ENCODE measurements at places on chromosomes 5 and 9. TPM values are rescaled to one million over a fixed set of nuclear protein-coding genes. Genes with fewer than 3 reads are reported as not detected.

DNA sequence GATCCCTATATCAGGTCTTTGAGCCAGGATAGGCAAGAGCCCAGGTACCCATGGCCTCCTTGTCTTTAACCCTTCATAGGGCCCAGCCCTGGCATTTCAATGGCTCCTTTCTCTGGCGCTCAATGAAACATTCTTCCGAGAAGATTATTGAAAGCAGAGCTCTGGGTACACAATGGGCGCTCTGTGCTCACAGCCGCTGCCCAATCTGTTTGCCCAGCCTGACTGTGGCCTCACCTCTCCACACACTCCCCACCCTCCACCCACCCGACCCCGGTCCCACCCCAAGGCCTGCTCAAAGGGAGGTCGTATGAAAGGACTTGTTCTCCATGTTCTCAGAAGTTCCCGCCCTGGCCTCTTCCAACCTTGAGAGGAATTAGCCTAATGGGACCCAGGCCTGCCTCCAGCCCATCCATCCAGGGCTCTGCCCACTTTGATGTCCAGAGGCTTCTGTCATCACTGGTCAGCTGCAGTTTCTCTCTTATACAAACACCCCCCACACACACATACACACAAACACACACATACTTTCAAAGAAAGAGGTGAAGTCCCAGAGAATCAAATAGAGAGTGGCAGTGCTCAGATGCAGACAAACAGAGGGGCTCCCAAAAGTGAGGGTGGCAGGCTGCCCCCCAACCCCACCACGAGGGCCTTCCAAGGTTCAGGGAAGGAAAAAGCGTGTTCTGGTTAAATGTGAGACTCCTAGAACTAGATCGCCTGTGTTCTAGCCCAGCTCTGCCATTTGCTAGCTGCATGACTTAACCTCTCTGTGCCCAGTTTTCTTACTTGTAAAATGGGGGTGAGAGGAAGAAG lies 5.1 kb upstream of the ARSI start:
- no peaks in the 10 kb centered on the region for H3K36me3 ChIP-seq
- DNase-seq, result no peak
- no peak overlapping the region for H3K4me3 ChIP-seq
- H3K27me3 ChIP-seq, result no peaks in the 10 kb centered on the region
- H3K4me1 ChIP-seq, result peaks cover 25% of the 10 kb centered on the region

DNA sequence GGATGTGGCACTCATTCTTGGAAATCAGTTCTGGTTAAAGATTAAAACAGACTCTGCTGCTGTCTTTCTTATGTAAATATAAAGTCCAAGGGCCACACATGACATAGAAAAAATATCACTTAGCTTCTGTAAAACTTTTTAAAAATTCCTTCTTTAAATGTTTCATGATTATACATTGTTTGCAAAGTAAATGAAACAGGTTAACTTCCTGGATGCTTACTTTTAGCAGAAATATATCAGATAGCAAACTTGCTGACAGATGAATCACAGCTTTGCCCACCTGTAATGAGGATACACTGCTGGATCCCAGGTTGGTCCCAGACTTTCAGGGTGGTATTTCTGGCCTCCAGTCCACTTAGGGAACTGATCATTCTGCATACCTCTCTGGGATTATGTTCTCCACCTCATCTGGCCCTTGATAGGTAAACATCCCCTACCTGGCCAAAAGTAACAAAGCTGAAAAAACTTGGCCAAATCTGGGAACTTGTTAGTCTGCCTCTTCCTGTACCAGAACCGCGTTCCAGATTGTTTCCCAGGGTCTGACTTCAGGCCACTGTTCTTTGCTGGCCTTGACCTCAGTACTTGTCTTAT lies 340.5 kb downstream of the ADGRV1 start:
- H3K36me3 ChIP-seq, result no peaks in the 10 kb centered on the region
- no peak overlapping the region for H3K27ac ChIP-seq
- H3K4me1 ChIP-seq, result no peaks in the 10 kb centered on the region
- no peak overlapping the region for H3K4me3 ChIP-seq
- no peak for DNase-seq

GRCh38 chr9:93057703-93058354 lies 672 bp upstream of the SUSD3 start:
- no peak overlapping the region for H3K27ac ChIP-seq
- DNase-seq, result no peak
- H3K4me1 ChIP-seq, result peaks cover 2% of the 10 kb centered on the region
- peaks cover 20% of the 10 kb centered on the region for H3K27me3 ChIP-seq
- H3K36me3 ChIP-seq, result no peaks in the 10 kb centered on the region
- no peak overlapping the region for H3K4me3 ChIP-seq

- H3K27me3 ChIP-seq, result no peaks in the 10 kb centered on the region
- no peak overlapping the region for H3K27ac ChIP-seq
- H3K4me3 ChIP-seq, result no peak overlapping the region
- H3K36me3 ChIP-seq, result no peaks in the 10 kb centered on the region
- no peaks in the 10 kb centered on the region for H3K4me1 ChIP-seq
Observed at GRCh38 chr5:125207856-125208255, 461.4 kb upstream of the ZNF608 start.

GRCh38 chr9:27157736-27158135 lies 48.7 kb downstream of the TEK start:
- peaks cover 8% of the 10 kb centered on the region for H3K36me3 ChIP-seq
- H3K27ac ChIP-seq, result no peak overlapping the region
- H3K4me1 ChIP-seq, result peaks cover 4% of the 10 kb centered on the region
- H3K27me3 ChIP-seq, result no peaks in the 10 kb centered on the region
- H3K4me3 ChIP-seq, result no peak overlapping the region

- H3K4me1 ChIP-seq, result no peaks in the 10 kb centered on the region
- DNase-seq, result no peak
- no peaks in the 10 kb centered on the region for H3K27me3 ChIP-seq
- no peak overlapping the region for H3K4me3 ChIP-seq
Observed at GRCh38 chr9:123597876-123598556, 242.0 kb downstream of the CRB2 start.

DNA sequence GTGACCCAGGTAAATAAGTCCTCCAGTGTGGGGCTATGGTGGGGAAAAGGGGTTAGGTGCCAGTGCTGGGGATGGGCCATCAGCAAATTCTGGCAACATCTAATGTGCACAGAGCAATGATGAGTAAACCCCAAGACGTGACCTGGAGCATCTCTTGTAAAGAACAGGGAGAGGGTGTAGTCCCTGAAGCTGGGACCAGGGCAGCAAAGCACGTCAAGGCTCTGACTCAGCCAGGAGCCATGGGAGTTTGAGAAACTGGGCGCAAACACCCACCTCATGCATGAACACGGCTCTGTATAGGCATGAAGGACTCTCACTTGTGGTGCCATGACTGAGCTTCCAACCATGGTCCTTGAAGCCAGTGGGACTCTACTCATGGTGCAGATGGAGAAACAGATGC lies 51.8 kb downstream of the DUSP1 start:
- H3K27ac ChIP-seq, result no peak overlapping the region
- peaks cover 11% of the 10 kb centered on the region for H3K4me1 ChIP-seq
- no peak for DNase-seq
- no peak overlapping the region for H3K4me3 ChIP-seq

DNA sequence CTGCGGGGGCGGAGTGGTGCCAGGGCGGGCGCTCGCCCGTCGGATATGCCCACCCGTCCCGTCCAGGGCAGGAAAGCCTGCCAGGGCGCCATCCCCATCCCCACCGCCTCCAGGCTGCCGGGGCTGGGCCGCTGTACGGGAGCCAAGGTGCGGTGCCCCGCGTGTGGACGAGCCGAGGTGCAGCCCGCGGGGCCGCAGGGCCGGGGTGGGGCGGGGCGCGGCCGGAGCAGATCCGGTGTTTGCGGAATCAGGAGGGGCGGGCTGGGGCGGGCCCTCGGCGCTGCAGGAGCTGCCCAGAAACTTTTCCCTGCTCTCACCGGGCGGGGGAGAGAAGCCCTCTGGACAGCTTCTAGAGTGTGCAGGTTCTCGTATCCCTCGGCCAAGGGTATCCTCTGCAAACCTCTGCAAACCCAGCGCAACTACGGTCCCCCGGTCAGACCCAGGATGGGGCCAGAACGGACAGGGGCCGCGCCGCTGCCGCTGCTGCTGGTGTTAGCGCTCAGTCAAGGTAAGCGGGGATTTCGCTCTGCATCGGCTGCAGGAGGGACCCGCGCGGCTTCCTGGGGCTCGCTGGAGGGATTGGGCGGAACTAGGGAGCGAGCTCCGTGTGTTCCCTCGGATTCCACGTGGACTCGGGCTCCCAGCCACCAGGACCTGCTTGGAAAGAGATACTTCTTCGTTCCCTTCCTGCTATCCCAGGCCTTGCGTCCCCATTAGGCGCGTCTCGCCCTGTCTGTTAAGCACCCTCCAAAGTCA lies at the start of gene ITGA2:
Gene ITGA2, plus strand, starts transcription at position 328 of the 756 bp plus-strand sequence. Its CDS starts 117 bp downstream, at position 445.
- no peaks in the 10 kb centered on the region for H3K27me3 ChIP-seq
- peaks cover 17% of the 10 kb centered on the region for H3K4me1 ChIP-seq
- peak within 1 kb of the TSS; percentile 78 for H3K27ac ChIP-seq

DNA sequence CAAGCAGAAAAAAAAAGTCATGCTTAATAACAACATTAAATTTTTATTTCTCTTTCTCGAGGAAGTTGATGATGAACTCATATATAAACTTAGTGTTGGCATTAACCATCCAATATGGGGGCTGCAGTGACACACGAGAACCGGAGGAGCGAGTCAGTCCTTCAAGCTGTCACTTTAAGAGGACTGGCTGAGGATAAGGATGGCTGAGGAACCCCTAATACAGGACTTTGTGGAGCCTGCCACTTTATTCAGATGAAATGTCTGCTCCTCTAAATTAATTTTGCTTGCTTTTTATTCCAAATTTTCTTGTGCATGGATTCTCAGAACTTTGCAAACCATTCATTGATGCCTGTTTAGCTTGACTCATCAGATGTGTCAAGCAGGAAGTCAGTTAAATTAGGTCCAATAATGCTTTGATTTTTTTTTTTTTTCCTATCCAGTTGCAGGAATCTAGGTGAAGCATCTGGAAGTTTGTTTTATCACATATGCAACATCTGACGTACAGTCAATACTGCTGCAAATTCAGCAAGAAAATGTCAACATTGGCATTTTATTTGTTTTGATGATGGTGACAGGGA lies 144.2 kb upstream of the COL5A1 start:
- H3K27me3 ChIP-seq, result no peaks in the 10 kb centered on the region
- H3K4me3 ChIP-seq, result no peak overlapping the region
- peaks cover 24% of the 10 kb centered on the region for H3K4me1 ChIP-seq
- peak; percentile 43 for DNase-seq
- H3K27ac ChIP-seq, result peak overlapping the region; percentile 26

DNA sequence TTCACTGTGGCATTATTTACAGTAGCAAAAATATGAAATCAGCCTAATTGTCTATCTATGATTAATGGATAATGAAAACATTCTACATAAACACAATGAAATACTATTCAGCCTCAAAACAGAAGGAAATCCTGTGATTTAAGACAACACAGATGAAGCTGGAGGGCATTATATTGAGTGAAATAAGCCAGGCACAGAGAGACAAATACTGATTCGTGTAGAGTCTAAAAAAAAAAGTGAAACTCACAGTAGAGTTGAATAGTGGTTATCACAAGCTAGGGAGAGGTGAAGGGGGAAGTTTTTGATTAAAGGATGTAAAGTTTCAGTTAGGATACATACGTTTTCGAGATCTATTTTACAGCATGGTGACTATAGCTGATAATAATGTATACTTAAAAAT lies 122.2 kb downstream of the ADAMTS6 start:
- H3K36me3 ChIP-seq, result no peaks in the 10 kb centered on the region
- no peaks in the 10 kb centered on the region for H3K27me3 ChIP-seq
- H3K4me3 ChIP-seq, result no peak overlapping the region

DNA sequence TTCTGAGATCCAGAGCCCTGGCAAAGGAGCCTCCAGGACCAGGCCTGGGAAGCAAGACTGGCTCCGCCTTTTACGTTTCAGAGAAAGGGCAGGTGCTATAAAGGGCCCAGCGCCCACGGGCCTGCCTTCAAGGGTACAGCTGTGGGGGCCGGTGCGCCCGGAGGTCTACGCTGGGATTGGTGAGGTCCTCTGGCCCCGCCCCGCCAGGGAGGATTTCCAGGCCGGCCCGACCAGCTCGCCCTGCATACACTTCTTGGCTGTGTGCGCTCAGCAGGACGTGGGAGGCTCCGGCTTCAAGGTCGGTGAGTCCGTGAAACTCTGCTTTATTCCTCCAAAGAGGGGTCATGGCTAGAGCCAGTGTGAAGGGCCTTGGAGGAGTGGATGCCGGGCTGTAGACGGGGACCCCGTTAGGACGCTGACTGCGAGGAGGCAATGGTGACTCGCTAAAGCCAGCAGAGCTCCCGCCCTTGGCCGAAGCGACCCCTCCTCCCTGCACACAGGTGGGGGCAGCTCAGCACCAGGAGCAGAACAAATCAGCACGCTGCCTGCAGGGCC lies at the start of gene CKMT2:
Gene CKMT2, plus strand, starts transcription at position 243 of the 555 bp plus-strand sequence. CDS start 17,811 bp downstream, outside the sequence.
- no peaks in the 10 kb centered on the region for H3K27me3 ChIP-seq
- no peak within 1 kb of the TSS for H3K27ac ChIP-seq
- no peak for DNase-seq
- peaks cover 2% of the 10 kb centered on the region for H3K4me1 ChIP-seq
- no peak within 1 kb of the TSS for H3K4me3 ChIP-seq
- peaks cover 2% of the 10 kb centered on the region for H3K36me3 ChIP-seq

- no peaks in the 10 kb centered on the region for H3K36me3 ChIP-seq
- H3K4me3 ChIP-seq, result no peak overlapping the region
- DNase-seq, result no peak
- no peaks in the 10 kb centered on the region for H3K27me3 ChIP-seq
Observed at GRCh38 chr5:142390334-142390733, 65.5 kb upstream of the SPRY4 start.

GRCh38 chr9:75086541-75087288 lies 1.2 kb downstream of the NMRK1 start:
- no peaks in the 10 kb centered on the region for H3K36me3 ChIP-seq
- no peaks in the 10 kb centered on the region for H3K27me3 ChIP-seq
- H3K27ac ChIP-seq, result no peak overlapping the region
- peak overlapping the region; percentile 99 for H3K4me3 ChIP-seq

- H3K4me1 ChIP-seq, result no peaks in the 10 kb centered on the region
- H3K27me3 ChIP-seq, result no peaks in the 10 kb centered on the region
- no peak for DNase-seq
- no peaks in the 10 kb centered on the region for H3K36me3 ChIP-seq
- no peak overlapping the region for H3K27ac ChIP-seq
- H3K4me3 ChIP-seq, result no peak overlapping the region
Observed at GRCh38 chr5:67815455-67816391, 399.8 kb upstream of the PIK3R1 start.

PDE6A gene
- total RNA-seq, result not detected

IFNB1 gene
- total RNA-seq, result not detected

ATP10B gene
- not detected for total RNA-seq

BASP1 gene
- total RNA-seq, result 70.5 TPM

TNFAIP8 gene
- 42.5 TPM for total RNA-seq

RALGPS1 gene
- 0.90 TPM for total RNA-seq

ROPN1L gene
- total RNA-seq, result 0.28 TPM

MEIKIN gene
- total RNA-seq, result not detected
